ENCODE measurements at places on chromosomes 4 and X.

- no peak for DNase-seq
Observed at GRCh38 chr4:8896071-8896470, 24.4 kb upstream of the HMX1 start.

DNA sequence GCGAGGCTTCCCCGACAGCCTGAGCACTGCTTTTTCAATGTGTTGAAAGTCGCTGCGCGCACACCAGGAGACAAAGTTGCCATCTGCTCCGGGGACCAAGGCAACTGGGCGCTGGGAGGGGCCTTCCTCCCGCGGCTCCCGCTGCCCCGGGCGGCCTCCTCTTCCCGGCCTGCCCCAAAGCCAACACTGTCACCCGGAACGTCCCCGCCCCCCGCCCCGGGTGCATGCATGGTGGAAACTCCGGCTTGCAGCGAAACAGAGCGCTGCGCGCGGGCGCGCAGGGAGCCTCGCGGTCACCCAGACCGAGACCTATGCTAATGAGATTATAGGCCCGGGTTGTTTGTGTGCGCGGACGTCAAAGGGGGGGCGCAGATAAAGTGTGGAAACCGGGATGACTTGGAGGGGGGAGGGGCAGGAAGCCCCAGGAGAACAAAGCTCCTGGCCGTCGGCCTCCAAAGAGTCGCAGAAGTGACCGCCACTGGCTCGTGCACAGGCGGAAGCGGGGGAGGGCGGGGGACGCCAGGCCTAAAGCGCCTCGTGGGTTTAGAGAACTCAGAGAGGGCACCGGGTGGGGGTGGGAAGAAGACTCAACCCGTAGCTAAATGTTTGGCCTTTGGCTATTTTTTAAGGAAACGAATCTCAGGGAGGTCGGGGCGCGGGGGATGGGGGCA is 88.8 kb downstream of the BCOR start:
- no peak for DNase-seq

DNA sequence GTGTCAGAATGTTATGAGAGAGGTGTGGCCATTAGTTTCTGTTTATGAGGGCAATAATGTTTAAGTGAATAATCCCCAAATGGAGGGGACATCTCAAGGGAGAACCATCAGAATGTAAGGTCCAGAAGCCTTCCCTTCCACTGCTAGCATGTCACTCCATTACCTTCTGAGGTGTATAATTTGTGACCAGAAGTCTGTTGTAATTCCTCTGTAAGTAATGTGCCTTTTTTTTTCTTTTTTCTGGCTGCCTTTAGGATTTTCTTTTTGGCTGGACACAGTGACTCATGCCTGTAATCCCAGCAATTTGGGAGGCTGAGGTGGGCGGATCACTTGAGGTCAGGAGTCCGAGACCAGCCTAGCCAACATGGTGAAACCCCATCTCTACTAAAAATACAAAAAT is 10.8 kb upstream of the COPS4 start:
- DNase-seq = no peak

GRCh38 chr4:27082776-27083175 is 222.1 kb downstream of the STIM2 start:
- no peak for DNase-seq

DNA sequence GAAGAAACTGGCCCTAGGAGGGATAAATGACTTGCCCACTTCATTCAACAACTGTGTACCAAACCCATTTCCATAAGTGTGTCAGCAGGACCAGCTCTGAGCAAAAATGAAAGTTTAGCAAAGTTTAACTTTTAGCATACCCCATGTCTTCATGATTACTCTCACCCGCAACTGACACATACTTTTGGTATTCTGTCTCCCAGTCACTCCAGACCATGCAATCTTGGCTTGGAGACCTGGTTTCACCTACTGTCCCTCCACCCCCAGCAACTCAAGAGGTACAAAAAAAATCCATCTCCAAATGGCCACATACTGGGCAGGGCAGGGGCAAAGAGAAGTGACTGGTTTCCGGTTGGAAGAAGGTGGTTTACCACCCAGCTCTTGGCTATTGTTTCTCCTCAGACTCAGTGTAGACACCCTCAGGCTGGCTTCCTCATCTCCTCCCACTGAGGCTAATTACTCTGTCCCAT is 79.8 kb downstream of the RLIM start:
- DNase-seq = no peak

GRCh38 chrX:55695227-55696018 is 22.1 kb upstream of the RRAGB start:
- DNase-seq = no peak

DNA sequence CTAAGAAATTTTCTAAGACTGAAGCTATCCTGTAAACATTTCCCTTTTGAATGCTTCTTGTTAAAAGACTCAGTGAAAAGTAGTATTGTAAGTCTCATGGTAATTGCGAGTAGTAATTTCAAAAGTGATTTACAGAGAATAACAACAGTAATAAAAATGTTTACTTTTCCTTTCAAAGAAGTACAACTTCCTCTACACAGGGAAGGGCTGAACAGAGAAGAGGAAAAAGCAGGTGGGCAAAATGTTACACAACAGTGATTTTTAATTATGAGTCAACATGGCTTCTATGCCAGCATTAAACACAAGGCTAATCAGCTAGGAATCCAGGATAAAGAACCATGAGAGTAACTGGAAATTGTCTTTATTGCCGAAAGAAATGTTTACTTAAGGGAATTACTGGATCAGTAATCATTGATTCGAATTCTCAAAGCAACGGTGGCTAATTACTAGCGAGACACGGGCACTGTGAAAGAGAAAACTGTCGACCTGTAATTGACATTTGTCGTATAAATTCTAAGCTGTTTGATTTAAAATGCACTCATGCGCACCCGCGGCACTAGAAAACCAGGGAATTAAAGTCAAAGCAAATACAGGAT is 15.4 kb downstream of the UTP3 start:
- no peak for DNase-seq

GRCh38 chrX:151983186-151983585 is 8.7 kb upstream of the GABRE start:
- DNase-seq = no peak

DNA sequence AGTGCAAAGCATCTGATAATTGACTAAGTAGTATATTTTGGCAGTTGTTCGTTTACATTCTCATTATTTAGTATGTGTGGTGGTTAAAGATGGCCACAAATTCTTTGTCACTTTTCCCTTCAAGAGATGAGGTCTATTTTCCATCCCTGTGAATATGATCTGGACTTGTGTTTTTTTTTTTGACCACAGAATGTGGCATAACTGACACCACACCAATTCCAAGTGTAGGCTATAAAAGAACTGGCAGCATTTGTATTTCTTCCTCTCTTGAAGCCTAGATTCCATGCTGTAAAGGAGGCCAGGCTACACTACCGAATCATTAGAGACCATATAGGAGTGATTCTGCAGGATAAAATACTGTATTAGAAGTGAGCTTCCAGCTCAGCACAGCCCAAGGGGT is 596.6 kb downstream of the DMD start:
- no peak for DNase-seq

GRCh38 chr4:37687194-37687562 is 1.0 kb upstream of the RELL1 start:
- no peak for DNase-seq

GRCh38 chr4:6262176-6262575 is 7.5 kb upstream of the WFS1 start:
- DNase-seq = no peak

DNA sequence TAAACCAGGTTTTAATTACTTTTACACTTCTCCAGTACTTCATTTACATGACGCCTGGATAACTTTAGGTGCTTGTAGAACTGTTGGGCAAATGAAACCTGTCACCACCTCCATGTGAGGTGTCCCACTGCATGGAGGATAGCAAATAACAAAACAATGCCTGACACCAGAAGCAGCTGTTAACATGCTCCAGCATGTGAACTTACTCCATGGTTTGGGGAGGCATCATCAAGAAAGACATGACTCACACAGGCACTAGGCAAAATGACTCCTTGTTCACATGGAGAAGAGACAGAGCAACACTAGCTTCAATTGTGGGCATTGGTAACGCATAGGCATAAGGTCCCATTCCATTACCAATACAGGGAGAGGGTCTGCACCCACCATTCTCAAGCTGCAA is 198.1 kb upstream of the F9 start:
- DNase-seq = no peak

GRCh38 chr4:128648021-128648420 is 161.5 kb upstream of the JADE1 start:
- DNase-seq = no peak

DNA sequence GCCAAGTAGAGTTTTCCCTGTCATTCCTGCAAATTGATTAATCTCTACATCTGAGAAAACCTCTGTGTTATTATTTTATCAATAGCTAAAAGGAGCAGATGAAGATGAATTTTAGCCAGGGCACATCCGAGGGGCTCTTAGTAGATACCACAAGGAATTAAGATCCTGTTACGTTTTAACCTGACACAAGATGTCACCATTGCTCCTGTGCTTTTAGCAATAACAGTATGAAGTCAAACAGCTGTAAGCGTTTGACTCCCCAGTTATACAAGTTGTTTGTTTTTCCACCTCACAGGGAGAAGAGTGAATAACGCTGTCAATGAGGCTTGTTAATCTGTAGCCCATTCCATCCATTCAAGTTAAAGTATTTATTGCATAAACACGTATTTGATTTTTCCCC is 76.0 kb upstream of the AP1S2 start:
- DNase-seq = no peak

GRCh38 chrX:78886550-78886949 is 58.6 kb upstream of the P2RY10 start:
- no peak for DNase-seq

- no peak for DNase-seq
Observed at GRCh38 chr4:87356832-87357526, 34.0 kb downstream of the HSD17B11 start.

GRCh38 chr4:125780164-125780563 is 465.4 kb downstream of the FAT4 start:
- DNase-seq = no peak

DNA sequence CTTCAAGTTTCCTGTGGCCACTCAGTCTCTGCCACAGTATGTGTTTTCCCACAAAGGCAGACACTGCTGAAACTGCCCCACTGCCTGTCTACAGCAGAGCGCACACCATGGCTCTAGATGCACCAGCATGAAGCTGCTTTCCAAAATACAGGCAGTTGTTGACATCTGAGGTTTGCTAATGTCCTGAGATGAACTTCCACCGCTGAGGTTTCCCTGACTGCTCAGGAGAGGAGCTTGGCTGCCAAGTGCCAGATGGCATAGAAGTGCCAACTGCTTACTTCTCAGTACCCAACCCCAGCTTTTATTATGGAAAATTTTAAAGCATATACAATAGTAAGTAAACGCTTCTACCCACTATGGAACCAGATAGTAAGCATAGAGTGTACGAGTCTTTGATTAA is 61.0 kb upstream of the EXOC1L start:
- no peak for DNase-seq

DNA sequence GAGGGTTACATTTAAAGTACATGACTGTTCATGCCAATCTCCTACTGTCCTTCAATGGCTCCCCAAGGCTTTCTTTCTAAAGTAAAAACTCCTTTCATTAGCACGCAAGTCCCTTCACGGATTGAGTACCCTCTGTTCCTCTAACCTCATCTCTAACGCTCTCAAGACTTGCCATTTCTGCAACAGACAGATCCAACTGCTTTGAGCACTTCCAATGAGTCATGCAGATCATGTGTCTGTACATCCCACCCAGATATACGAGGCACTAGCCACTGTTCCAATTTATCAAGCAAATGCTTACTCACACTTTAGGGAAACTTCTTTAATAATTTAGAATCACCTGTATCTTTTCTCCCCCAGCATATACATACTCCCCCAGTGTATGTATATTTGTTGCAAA is 332.5 kb upstream of the ZFP42 start:
- no peak for DNase-seq

DNA sequence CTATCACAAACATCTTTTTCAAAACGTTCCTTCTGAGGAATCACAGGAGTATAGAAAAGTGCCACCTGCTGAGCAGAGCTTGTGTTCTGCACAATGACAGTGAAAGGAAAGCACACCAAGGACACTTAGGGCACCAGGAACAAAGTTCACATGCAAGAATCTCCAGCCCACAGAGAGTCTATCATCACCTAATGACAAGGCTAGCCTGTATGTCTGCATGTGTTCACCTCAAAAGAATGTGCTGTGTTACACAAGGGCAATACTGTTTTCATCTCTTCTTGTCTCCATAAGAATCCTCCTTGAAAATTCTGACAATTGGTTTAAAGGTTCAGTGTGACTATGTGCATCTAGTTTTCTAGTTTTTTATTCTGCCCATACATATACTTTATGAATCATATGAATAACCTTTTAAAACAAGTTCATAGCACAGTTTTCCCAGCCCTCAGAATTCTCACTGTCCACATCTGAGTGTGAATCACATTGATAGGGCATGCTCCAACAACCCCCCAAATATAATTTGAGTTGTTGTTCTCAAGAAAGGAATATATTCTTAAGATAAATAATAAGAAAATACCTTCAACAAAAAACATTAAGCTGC is 118.0 kb downstream of the PWWP3B start:
- no peak for DNase-seq
